ENCODE measurements at places on chromosomes 5 and 9.

- no peak for DNase-seq
Observed at GRCh38 chr9:121870271-121870670, 218.8 kb downstream of the DAB2IP start.

- DNase-seq = no peak
Observed at GRCh38 chr5:103849934-103850333, 287.3 kb upstream of the NUDT12 start.

GRCh38 chr5:14035859-14036503, 91.5 kb upstream of the DNAH5 start:
- no peak for DNase-seq

- DNase-seq = no peak
Observed at GRCh38 chr9:74755355-74755754, 132.4 kb downstream of the TRPM6 start.

DNA sequence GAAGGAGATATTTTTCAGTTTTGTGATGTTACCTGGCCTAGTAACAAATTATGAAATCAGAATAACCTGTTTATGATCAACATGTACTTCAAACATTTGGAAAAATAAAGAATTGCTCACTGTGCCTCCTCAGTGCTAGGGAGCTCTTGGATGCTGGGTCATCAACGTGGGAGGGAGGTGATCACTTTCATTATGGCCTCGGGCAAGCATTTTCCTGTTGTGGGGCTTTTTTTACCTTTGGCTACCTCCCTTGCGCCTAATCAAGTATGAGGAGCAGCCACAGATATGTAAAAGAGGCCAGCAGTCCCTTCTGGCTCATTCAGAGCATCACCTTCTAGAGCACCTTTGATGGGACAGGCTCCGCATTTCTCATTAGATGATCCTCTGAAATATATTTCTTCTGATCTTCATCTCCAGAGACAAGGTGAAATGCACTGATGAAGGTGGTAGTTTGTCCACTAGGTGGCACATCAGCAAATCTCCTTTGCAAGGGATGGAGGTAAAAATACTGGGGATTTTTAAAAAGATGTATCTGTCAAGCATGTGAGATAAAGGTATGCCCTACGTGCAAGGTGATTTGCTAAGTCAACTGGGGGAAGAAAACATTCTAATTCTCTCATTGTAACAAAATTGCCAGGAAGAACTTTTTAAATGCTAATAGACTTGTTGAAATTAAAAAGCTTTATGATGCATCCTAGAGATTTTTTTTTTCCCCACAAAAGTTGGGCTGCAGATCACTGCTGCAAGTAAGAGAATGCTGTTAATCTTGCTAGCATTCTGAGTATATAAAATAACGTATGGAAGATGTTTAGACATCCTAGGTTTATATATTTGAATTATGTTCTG, 218.2 kb downstream of the MAST4 start:
- peak; percentile 42 for DNase-seq

DNA sequence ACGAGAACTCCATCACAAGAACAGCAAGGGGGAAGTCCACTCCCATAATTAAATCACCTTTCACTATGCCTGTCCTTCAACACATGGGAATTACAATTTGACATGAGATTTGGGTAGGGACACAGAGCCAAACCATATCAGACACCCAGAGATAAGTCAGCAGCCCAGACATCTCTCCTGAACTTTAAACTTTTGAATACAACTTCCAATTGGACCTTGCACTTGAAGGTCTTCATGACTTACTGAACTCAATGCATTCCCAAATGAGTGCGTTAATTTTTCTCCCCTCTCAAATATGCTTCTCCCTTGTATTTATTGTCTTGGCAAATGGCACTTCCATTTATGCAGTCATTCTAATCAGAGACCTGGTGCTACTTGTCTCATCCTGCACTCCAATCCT, 12.1 kb downstream of the C9 start:
- DNase-seq = no peak

- no peak for DNase-seq
Observed at GRCh38 chr9:114026335-114026734, 51.8 kb downstream of the AMBP start.

- DNase-seq = no peak
Observed at GRCh38 chr5:143318270-143318669, 85.2 kb downstream of the NR3C1 start.

DNA sequence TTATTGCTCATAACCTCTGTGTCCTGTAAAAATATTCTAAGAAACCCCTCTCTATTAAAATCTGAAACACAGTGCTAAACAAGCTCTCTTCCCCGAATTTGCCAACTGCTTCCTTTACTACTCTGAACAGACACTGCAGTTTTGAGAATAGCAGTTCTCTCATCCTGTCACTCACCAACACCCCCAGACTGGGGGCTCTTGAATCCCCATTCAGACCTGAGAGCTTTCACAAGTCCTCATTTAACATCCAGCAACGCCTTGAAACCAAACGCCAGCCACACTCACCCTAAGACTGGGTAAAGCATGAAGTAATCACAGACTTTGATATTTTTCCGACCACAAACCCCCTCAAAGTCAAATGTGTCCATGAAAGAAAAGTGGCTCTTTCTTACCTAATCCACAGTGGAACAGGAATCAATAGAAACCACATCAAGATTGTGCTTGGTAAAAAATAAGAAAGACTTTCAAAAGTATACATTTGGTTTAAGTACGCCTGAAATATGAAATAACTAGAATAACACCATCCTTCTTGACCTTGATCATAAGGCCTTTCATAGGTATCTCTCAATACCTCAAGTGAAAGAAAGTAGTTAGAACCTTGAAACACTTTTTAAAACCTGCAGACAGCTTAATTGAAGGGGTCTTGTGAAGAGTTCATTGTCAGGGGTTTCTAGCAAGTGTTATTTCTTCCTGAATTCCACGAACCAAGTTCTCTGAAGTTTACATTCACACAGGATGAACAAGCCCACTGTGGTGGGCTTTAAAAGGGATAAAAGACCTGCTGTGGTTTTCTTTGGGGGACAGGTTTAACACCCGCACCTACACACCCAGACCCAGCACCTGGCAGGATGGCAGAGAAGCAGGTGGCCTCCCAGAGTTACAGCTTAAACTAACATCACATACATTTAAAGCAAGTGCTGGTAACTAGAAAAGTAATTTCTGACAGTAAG, 412.6 kb downstream of the MLLT3 start:
- no peak for DNase-seq

- no peak for DNase-seq
Observed at GRCh38 chr5:112548246-112548881, 129.3 kb upstream of the EPB41L4A start.
